PC-3 (cell line): ENCODE measurements at places on chromosomes 11 and 22. TPM values are rescaled to one million over a fixed set of nuclear protein-coding genes. Genes with fewer than 3 reads are reported as not detected.
A peak's percentile ranks its signal among the peaks of the same experiment; 100 is the strongest.

Gene IL18BP
- total RNA-seq, result 6.5 and 7.2 TPM in 2 replicates

Gene DEUP1
- total RNA-seq, result 0.26 TPM in 1 of 2 replicates, not detected in the other

Gene DNAJB7
- total RNA-seq, result not detected in 2 replicates

- no peak for DNase-seq
Measured at GRCh38 chr11:63549411-63549810, 12.8 kb downstream of the PLAAT4 start.

- DNase-seq, result no peak
Measured at GRCh38 chr22:46574438-46574992, 37.1 kb upstream of the CELSR1 start.

DNA sequence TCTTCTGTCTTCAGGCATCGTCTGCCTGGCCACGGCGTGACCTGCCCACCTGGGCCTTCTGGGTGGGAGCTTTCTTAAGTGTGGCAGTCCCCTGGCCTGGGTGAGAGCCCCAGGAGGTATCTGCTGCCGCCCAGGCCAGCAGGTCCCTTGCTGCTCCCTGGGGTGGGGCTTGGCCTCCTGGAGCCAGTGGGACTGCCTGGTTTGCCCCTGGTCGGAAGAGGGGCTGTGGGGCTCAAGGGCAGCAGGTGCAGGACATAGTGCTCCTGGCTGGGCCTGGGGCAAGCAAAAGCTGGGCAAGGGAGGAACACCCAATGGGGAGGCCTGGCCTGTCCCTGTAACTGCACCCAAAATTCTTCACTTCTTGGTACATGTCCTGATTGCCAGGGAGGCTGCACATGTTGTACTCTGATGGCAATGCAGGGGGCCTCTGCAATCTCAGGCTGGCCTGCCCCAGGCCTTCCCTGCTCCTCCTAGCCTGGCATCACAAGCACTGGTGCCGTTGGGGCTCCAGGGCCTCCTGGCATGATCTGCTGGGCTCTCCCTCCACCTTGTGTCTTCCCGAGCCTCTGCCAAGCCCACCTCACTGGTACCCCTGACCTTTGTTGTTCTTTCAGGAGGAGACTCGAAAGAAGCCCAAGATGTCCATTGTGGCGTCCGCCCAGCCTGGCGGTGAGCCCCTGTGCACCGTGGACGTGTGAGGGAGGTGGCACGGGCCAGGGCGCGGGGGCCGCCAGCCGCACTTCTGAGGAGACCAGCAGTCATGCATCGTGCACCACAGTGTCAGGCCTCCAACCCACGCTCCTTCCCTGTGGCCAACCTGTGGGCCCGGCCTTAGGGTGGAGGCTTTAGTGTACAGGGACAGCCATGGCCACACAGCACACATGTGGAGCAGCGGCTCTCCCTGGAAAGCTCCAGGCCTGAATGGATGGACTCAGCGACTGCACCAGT, 6.2 kb upstream of the RANBP1 start:
- no peak for DNase-seq

- peak; percentile 48 for DNase-seq
Measured at GRCh38 chr11:73140213-73141030, 1.7 kb downstream of the FCHSD2 start.

DNA sequence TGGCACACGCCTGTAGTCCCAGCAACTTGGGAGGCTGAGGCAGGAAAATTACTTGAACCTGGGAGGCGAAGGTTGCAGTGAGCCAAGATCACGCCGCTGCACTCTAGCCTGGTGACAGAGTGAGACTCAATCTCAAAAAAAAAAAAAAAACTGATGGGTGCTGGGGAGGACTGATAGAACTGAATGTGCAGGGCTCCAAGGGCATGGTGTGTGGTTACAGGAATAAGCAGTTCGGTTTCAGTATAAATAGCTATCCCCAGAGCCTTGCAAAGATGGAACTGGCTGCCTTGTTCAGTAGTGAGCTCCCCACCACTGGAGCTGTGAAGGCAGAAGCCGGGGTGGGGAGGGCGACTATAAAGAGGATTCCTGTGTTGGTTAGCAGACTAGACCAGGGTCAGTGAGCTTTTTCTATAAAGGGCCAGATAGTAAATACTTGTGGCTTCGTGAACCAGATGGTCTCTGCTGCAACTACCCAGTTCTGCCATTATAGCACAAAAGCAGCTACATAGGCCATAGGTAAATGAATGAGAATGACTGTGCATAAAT, 5.9 kb downstream of the TOM1 start:
- DNase-seq, result no peak

DNA sequence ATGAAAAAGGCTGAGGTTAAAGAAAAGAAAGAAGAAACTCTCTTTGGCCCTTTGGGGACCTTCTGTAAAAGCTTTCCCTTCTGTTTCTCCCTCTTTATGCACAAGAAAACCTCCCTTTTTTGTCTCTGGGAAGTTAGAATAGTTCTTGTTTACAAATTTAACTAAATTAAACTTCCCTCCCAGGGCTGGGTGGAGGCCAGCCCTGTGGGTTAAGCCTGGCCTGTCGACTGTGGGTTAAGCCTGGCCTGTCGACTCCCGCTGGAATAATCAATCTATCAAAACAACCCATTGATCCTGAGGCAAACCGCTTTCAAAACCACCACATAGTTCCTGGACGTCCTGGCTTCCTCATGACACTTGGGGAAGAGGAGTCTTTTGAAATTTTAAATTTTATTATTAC, 1.2 kb upstream of the DRG1 start:
- no peak for DNase-seq
